A549 treated with CORT108297 at 1 μM for 4 hours (cell line): ENCODE measurements at places on chromosomes 12 and 14. TPM values are rescaled to one million over a fixed set of nuclear protein-coding genes. Genes with fewer than 3 reads are reported as not detected.

SLC10A1 gene
- total RNA-seq: not detected in 5 replicates

GCN1 gene
- 53.0 to 63.7 TPM (median 59.3 TPM) in 5 replicates for total RNA-seq

EXD2 gene
- total RNA-seq: 10.9 to 13.3 TPM (median 12.5 TPM) in 5 replicates

CABP1 gene
- total RNA-seq: 0.08 to 0.28 TPM (median 0.25 TPM) in 5 replicates

MAP1LC3B2 gene
- 1.1 to 1.7 TPM (median 1.4 TPM) in 5 replicates for total RNA-seq

CIROP gene
- not detected in 5 replicates for total RNA-seq

OR6C75 gene
- total RNA-seq: not detected in 5 replicates

RASAL1 gene
- 0.45 to 0.63 TPM (median 0.53 TPM) in 5 replicates for total RNA-seq

LHX5 gene
- total RNA-seq: 0.02 TPM in 1 of 5 replicates, not detected in the others
